ENCODE measurements at places on chromosomes 2 and 18.
A peak's percentile ranks its signal among the peaks of the same experiment; 100 is the strongest.

- DNase-seq: no peak
Observed at GRCh38 chr2:30332791-30333453, 101.6 kb downstream of the LBH start.

DNA sequence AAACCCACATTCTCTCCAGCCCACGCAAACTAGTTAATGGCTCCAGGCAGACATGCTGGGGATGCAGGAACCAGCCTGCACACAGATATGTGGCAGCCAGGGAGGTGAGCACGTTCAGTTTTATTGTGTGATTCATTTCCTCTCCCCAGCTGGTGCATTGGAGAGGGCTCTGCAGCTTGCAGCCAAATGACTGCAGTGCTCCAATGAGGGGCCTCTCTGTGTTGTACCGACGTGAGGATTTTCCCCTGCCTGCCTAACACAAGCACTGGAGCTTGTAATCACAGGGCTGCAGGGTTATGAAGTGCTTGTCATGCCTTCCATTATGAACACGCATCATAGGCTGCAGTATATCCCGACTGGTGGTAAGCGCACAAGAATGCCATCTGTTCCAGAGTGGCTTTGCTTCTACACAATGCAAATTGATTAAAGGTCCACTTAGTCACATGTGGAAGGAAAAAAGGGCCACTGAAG lies 92.3 kb upstream of the THUMPD2 start:
- DNase-seq: peak; percentile 78

DNA sequence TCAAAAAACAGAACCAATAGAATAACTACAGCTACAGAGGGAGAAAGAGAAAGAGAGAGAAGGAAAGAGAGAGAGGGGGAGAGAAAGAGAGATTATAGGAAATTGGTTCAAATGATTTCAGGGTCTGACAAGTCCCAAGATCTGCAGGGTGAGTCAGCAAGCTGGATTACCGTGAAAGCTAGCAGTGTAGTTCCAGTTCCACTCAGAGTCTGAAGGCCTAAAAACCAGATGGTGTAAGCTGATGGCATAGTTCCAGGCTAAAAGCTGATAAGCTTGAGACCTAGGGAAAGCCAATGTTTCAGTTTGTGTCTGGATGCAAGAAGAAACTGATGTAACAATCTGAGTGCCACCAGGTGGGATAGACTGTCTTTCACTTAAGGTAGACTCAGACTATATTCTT lies 397.7 kb downstream of the TRIB2 start:
- DNase-seq: no peak

GRCh38 chr18:28541276-28541930 lies 364.5 kb upstream of the CDH2 start:
- peak; percentile 11 for DNase-seq

- DNase-seq: no peak
Observed at GRCh38 chr2:112812318-112813267, 24.0 kb downstream of the IL1B start.

GRCh38 chr2:28621172-28622100 lies 125.6 kb downstream of the PLB1 start:
- peak; percentile 92 for DNase-seq

- no peak for DNase-seq
Observed at GRCh38 chr2:219632760-219633105, 5.3 kb downstream of the SLC4A3 start.

DNA sequence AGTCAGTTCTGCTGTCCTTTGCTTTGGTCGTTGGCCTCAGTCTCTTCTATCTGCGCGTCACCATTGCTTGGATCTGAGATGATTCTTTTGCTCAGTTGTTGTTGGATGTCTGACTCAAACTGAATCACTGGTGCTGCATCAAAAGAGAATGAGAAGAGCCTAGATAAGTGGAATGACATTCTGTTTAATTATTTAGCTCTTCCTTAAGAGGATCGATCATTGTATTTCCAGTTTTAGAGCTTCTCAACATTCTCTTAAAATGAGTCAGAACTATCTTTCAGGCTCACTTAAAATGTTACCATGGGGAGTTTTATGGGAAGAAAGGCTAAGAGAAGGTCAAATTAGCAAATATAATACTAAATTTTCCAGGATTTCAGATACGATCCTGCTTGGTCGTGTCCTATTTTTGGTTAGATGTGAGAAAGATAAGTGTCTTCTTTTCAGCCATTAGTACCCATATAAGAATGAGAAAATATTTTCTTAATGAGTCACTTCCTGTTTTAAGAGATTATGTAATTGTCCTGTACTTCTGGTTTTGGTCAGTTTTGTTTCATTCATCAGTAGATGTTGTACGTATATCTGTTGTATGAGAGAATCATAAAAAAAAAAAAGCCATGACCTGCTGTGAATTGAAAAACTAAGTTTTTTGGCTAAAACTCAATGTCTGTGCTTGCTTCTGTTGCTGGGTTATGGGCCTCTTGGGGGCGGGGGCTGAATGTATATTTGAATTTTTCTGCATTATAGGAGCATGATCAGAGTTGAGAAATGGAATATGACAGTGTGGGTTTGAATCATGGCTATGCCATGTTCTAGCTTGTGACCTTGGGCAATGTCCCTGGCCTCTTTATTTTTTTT lies 31.6 kb upstream of the CASP10 start:
- peak; percentile 66 for DNase-seq

DNA sequence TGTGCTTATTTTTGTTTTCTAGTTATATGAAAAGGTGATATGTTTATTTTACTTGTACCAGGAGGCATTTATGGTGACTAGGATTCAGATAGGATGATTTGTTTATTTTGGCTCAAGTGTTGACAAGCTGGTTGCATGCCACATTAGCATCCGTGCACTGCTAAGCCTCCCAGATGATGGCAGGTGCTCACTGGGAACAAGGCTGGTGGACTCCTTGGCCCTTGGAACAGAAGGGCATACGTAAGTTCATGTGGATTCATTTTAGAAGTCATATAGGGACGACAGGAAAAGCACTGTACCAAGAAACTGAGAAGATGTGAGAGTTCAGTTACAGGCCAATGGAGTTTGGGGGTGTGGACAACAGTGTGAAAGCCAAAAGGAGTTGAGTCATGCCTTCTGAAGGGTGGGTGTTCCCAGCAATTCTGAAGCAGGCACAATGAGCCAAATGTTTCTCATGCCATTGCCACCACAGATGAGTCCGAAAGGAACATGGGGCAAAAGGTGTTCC lies 166.2 kb downstream of the PHLPP1 start:
- peak; percentile 92 for DNase-seq

DNA sequence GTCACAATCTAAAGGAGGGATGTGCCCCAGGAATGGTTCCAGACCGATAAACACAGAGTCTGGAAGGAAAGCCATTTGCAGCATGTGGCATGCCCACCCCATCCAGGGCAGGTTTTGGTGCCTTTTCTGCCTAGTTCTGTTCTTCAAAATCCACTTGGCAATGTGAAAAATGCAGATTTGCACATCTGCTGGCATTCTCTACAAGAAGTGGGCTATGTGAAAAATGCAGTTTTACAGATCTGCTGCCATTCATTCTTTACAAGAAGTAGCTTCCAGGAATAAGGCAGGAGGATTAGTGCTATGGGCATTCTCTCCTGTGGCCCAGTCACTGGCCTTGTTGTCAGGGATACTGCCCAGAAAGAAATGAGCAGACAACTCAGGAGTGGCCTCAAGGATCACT lies 68.1 kb downstream of the C1D start:
- no peak for DNase-seq

- DNase-seq: peak; percentile 81
Observed at GRCh38 chr2:121297217-121297830, 12.3 kb upstream of the TFCP2L1 start.

- peak; percentile 59 for DNase-seq
Observed at GRCh38 chr2:230849633-230850357, 14.9 kb upstream of the ITM2C start.

GRCh38 chr2:233990261-233990798 lies 60.2 kb upstream of the SPP2 start:
- no peak for DNase-seq

GRCh38 chr2:170070778-170071177 lies 107.2 kb upstream of the MYO3B start:
- DNase-seq: no peak

- peak; percentile 55 for DNase-seq
Observed at GRCh38 chr2:13009027-13009642, 292.4 kb downstream of the TRIB2 start.

DNA sequence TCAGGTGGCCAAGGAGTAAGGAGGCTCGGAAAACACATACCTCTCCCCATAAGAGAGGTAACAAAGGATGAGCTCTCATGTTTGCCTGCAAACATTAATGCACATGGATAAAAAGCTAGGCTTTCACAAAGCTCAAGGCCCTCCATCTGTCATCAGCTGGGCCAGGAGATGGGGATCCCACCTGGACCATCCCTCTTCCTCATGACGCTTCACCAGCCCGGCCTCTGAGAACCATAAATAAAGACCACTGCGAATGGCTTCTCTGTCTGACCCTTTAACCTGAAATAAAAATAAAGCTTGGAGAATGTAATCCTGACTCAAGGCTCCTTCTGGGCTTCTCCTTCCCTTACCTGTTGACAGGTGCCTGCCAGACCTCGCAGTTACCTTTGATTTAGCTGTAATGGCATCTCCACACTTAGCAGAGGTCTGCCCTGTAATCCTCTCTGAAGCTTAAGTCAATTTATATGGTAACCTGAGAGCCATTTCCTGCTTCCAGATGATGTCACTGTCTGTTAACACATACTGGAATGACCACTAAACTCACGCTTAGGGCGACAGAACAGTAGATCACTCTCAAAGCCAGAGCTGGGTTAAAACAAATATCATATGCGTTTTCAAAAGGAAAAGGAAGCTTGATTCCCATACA lies 29.3 kb upstream of the FOXI3 start:
- no peak for DNase-seq

GRCh38 chr2:78304678-78305077 lies 720.8 kb upstream of the REG3G start:
- no peak for DNase-seq

GRCh38 chr2:234308813-234309195 lies 188.1 kb downstream of the ARL4C start:
- no peak for DNase-seq

- no peak for DNase-seq
Observed at GRCh38 chr2:134107402-134107801, 146.5 kb upstream of the MGAT5 start.

DNA sequence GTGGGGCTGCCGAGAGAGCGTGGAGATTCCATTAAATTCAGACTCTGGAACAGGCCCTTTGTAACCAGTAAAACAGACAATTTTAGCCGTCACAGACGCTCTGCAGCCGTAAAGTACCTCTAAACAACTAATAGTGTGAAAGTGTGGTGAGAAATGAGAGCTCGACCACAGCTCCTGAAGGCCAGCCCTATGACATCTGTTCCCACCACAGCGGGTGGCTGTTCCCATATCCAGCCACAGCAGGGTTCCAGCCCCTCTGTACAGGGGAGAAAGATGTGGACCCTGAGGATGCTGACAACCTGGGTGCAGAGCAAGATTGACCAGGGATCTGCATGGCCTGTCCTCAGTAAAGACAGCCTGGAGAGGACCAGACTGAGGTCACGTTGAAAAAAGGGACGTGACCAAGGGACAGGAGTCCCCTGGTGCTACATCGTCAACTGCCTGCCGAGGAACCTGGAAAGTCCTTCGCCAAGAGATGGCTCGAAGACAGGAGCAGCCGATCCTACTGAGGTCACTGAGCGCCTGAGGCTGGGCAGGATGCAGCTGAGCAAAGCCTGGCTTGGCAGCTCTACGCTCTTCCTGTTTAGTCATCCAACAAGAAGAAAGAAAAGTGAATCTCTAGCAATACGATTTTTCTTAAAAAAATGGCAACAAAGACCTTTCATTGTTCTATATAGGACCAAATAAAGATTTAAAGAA lies 831.7 kb downstream of the RNF144A start:
- no peak for DNase-seq

GRCh38 chr2:168503901-168504300 lies 47.8 kb downstream of the CERS6 start:
- DNase-seq: no peak

DNA sequence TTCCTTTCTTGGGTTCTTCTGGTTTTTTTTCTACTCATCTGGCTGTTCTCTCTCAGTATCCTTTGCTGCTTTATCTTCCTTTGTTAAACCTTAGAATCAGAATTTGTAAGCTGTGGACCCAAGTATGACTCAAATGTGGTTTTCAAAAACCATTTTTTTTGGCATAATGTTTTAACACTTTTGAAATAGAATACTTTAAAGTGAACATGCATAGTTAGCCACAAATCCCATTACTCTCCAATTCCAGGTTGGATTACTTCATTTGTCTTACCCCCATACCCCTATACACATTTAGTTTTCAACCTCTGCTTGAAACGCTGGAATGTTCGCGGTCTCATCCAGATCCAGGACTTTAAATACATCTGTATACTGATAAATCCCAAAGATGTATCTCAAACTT lies 29.1 kb downstream of the ALMS1 start:
- DNase-seq: no peak

GRCh38 chr2:238015705-238016104 lies 45.1 kb upstream of the SCLY start:
- DNase-seq: no peak

GRCh38 chr2:188678882-188679281 lies 295.3 kb upstream of the COL3A1 start:
- DNase-seq: peak; percentile 39

GRCh38 chr2:23383100-23383499 lies 1.9 kb upstream of the KLHL29 start:
- DNase-seq: no peak

DNA sequence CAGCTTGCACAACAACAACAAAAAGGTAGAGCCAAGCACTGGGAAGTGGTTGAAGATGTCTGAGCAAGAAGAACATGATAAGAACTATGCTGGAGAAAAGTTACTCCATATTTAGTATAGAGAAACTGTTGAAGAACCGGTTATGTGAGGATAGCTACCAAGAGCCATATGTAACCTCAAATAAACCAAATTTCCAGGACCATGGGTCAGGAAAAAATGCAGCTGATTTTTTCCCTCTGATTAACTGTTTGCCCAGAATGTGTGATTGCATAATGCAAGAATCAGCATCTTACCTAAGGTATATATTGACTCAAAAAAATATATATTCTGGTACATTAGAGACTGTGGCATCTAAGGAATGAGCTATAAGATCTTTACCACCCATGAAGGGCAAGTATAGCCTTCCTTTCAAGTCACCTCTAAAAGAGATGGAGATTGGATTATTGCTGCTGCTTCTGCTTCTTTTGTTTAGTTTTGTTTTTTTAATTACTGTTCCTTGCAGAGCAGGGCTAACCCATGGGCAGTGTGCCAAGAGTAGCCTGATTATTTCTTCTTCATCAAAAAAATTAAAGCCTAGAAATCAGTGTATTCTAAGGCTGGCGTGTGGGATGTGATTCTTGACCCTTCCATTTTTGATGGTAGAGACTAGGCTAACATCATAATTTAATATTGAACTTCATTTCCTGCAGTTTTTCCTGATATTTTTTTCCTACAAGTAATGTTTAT lies 76.9 kb upstream of the MAP3K20 start:
- no peak for DNase-seq

Measured in AG20443 (cell line).